ENCODE measurements at places on chromosomes 1 and 21.

DNA sequence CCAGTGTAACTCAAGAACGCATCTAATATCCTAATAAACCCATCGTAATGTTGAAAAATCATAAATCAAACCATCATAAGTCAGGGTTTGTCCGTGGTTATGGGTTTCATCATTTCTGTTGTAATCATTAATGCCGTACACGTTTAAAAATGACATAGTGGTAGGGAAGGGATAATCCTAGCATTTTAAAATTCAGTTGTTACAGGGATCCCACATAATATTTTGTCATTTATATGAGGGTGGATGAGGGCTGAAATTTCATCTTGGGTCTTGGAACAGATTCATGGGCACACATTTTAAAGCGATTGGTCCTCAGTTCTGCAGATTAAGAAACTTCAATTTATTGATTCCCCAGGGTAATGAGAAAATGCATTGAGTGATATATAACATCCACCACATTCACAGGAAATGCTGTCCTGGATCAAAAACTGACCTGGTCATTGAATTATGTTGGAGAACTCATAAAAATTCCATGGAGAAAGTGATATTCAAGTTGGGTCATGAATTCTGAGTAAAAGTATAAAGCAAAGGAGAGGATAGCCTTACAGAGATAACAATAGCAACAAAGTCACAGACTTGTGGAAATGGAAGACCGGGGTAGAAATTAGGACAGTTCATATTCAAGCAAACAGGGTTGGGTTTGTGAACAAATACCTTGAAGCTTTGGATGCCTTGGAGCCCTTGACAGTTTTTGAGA is 1527.3 kb upstream of the TPTE start:
- no peak for DNase-seq

- DNase-seq, result no peak
Measured at GRCh38 chr1:162663589-162664106, 31.4 kb downstream of the DDR2 start.

DNA sequence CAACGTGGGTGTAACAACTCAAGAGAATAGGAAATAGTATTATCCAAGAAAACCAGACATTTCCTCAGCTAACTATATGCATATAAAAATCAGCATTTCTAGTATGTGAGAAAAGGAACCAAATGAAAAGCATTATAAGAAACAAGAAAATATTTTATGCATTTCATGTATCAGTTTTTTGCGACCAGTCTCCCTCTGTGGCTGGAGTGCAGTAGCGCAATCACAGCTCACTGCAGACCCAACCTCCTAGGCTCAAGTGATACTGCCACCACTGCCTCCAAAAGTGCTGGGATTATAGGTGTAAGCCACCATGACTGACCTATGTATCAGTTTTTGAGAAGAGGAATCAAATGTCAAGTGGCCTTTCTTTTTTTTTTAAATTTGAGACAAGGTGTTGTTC is 31.0 kb downstream of the SLC16A1 start:
- DNase-seq, result no peak

DNA sequence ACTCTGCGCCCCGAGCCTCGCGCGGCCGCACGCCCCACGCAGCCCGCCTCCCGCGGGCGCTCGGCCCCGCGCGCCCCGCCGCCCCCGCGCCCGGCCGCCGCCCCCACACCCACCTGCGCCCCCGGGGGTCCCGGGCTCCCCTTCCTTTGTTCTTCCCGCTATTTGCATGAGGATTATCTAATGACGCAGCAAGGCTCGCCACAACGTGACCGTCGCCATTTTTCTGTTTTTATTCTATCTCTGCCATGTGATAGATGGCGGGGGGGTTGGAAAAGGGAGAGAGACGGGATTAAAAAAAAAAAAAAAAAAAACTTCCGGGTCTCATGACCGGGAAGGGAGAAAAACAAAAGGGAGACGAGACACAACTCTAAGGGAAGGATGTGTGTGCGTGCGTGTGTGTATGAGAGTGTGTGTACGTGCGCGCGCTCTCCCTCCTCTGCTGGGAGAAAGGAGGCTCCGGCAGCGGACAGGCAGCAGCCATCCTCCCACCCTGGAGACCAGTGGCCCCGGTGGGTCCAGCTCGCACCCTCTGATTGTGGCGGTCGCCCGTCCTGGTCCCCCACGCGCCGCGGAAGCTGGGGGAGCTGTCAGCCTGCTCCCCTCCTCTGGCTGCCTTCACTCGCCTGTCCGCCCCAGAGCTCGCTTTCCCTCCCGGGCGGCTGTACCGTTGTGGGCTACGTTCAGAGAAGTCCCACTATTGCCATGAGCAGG is 80.4 kb upstream of the AK4 start:
- DNase-seq, result peak; percentile 29

All from stimulated activated effector memory CD8-positive, alpha-beta T cell treated with anti-CD3 and anti-CD28 coated beads, Interleukin-12 subunit alpha, Interleukin-12 subunit beta, amount 100 ng/mL, for 72 hours (primary cell).